Activated CD4-positive, alpha-beta memory T cell treated with anti-CD3 and anti-CD28 coated beads, Interleukin-2, amount 10 ng/mL, durations not matched to agents 7 days and 5 days (primary cell): ENCODE measurements at places on chromosomes 3 and 15.

DNA sequence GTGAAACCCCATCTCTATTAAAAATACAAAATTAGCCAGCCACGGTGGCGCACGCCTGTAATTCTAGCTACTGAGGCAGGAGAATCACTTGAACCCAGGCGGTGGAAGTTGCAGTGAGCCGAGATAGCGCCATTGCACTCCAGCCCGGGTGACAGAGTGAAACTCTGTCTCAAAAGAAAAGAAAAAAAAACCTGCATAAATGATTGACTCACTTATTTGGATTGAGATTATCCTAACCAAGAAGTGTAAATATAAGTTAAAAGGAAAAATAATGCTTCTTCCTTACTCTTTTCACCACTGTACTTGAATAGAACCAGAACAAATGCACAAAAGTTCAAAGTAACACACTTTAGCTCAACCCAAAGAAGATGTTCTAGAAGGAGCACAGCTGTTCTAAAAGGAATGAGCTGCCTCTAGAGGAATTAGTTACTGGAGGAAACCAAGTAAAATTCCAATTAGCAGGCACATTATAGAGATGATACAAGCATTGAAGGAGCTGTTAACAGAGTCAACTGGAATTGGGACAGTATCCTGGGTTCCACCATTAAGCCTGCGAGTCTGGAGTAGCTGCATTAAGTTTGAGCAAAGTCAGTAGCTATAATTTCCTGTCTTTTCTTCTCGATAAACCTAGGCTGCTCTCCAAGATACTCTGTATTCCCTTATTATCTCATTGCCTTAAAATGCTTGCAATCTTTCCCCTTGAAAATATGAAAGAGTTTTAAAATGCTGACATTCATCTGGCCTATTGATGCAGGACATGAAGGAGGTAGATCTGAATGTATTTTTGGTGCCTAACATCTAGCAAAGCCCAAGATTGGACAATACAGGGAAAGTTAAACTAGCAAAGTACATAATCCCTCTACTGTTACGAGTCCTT, 9.5 kb downstream of the MTHFS start:
- H3K36me3 ChIP-seq, result peaks cover 67% of the 10 kb centered on the region
- H3K27me3 ChIP-seq, result no peaks in the 10 kb centered on the region
- no peak overlapping the region for H3K4me3 ChIP-seq
- H3K4me1 ChIP-seq, result peaks cover 11% of the 10 kb centered on the region
- no peak for DNase-seq
- H3K27ac ChIP-seq, result no peak overlapping the region

DNA sequence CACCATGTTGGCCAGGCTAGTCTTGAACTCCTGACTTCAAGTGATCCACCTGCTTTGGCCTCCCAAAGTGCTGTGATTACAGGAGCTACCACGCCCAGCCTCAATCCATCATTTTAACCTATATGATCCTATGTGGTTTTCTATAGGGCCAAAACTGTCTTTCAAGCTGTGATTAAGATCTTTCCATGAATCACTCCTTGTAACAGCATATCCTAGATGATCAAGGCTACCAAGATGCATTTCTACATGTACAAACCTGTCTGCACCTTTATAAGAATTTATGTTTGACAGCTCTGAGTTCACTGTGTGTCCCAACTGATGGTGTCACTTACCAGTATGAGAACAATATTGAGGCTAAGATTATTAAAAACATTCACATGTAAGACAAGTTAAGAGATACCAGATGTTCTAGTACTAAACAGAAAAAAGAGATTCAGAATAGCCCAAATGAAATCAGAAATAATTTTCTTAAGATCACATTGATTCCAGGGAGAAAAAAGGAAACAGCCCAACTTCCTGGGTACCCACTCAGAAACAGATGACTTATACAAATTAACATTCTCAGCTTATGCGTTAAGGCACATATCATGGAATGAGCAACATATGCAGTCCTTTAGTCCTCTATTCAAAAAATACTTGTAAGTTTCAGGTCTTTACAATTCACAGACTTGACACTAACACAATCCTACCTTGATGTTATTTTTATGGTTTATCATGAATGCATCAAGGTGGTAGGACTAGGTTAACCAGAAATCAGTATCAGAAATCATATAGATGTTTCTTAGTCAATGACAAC, 24.8 kb upstream of the PPIB start:
- DNase-seq, result no peak
- peaks cover 25% of the 10 kb centered on the region for H3K4me1 ChIP-seq
- H3K36me3 ChIP-seq, result peaks cover 24% of the 10 kb centered on the region
- peak overlapping the region; percentile 72 for H3K4me3 ChIP-seq

DNA sequence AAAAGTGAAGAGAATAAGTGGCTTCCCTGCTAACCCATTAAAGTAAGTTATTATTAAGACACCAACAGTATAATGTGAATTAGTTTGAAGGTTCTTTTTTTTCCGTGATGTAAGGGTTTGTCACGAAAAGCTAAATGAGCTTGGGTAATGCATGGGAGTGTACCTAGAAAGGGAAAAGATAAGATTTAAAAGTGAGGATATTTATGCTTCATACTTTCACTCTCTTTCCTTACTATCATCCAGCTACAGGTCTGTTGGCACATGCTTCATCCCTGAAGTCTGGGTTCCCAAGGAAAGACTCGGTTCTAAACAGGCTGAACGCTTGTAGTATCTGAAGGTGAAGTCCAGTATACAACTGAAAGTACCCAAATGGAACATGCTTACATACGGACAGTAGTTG, 26.9 kb upstream of the RIOX2 start:
- no peak overlapping the region for H3K27ac ChIP-seq
- peaks cover 16% of the 10 kb centered on the region for H3K4me1 ChIP-seq
- DNase-seq, result no peak
- H3K27me3 ChIP-seq, result peaks cover 4% of the 10 kb centered on the region
- H3K4me3 ChIP-seq, result no peak overlapping the region

DNA sequence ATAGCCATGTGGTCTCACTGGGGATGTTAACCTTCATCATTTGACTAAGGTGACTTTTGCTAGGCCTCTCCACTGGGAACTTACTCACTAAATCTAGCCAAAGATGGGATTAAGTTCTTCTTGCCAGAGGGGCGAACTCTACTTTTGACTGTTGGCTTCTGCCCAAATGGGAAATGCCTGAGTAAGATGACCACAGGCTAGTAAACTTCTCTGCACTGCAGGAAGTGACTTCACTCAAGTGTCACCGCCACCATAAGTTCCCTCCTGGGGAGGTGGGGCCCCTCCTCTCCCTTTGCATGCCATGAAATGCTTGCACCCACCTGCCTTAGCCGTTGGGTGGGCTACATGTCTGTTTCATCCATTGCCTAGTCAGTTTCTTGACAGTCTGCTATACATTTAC, 388.3 kb downstream of the FEZF2 start:
- no peaks in the 10 kb centered on the region for H3K27me3 ChIP-seq
- no peaks in the 10 kb centered on the region for H3K36me3 ChIP-seq
- H3K27ac ChIP-seq, result no peak overlapping the region
- H3K4me3 ChIP-seq, result no peak overlapping the region

DNA sequence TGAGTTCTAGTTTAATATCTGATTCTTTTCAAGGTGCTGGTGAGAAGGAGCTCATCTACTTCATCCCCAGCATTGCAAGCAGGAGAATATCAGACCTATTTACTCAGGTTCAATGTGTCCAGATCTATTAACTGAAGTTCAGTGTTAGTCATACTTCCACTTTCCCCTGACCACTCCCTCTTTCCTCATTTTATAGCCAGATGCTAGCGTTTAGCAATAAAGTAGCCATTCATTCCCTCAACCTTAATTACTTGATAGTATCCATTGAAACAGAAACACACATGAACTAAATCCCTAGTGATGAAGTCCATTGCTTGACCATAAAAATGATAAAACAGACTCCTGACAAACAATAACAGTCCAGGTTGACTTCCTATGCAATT, 60.0 kb downstream of the RPL22L1 start:
- H3K4me1 ChIP-seq, result peaks cover 4% of the 10 kb centered on the region
- no peaks in the 10 kb centered on the region for H3K36me3 ChIP-seq
- no peak overlapping the region for H3K27ac ChIP-seq
- H3K27me3 ChIP-seq, result peaks cover 5% of the 10 kb centered on the region
- no peak for DNase-seq

DNA sequence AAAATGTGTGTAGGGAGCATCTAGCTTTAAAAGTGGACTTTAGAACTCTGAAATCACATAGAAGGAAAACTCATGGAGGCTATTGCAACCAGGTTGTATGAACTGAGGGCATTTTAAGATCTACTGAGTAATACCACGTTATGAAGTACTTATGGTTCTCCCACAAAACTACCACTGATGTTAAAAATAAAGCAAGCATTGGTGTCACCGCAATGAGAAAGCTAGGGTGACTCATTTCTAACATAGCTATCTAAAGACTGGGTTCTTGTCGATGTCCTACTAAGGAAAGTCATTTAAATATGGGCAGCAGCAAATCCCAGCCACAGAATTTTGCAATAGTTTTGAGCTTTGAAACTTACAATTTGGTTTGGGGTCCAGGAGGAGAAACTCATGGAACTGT, 584.8 kb downstream of the DIPK2A start:
- H3K27me3 ChIP-seq, result no peaks in the 10 kb centered on the region
- H3K36me3 ChIP-seq, result no peaks in the 10 kb centered on the region
- DNase-seq, result no peak
- H3K27ac ChIP-seq, result no peak overlapping the region
- no peak overlapping the region for H3K4me3 ChIP-seq
- H3K4me1 ChIP-seq, result no peaks in the 10 kb centered on the region

GRCh38 chr3:194312186-194312742, 38.9 kb downstream of the CPN2 start:
- no peak overlapping the region for H3K27ac ChIP-seq
- H3K27me3 ChIP-seq, result peaks cover 10% of the 10 kb centered on the region
- no peak for DNase-seq
- H3K36me3 ChIP-seq, result peaks cover 21% of the 10 kb centered on the region
- peaks cover 85% of the 10 kb centered on the region for H3K4me1 ChIP-seq

DNA sequence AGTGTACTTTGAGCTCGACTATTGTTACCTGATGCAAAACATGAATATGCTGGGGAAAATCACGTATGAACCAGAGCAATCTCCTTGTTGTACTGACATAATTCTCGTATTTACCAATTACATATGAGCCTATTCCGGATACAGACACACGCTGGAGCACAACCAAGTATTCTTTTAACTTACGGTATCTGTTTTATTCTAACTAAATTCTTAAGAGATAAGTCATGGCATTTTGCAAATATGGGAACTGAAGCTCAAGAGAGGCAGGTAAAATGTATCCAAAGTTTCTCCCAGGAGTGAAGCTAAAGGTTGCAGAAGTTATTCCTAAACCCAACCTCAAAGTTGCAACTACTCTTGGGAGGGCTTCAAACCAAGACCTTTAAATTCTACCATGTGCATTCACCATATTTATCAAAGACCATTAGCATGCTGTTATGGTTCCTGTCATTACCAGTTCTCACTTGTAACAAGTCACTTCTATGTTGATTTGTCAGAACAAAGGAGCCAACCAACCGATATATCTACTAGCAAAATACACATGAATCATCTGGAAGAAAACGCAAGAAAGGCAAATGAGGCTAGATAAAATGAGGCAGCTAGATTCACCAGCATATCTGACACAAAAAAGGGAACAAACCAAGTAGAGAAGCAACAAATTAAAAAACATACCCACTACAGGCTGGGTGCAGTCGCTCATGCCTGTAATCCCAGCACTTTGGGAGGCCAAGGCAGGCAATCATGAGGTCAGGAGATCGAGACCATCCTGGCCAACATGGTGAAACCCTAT, 17.8 kb downstream of the TBL1XR1 start:
- peaks cover 28% of the 10 kb centered on the region for H3K4me1 ChIP-seq
- H3K36me3 ChIP-seq, result peaks cover 26% of the 10 kb centered on the region
- H3K27me3 ChIP-seq, result no peaks in the 10 kb centered on the region
- H3K27ac ChIP-seq, result no peak overlapping the region
- H3K4me3 ChIP-seq, result no peak overlapping the region

GRCh38 chr3:185979721-185980121, 41.9 kb upstream of the TRA2B start:
- H3K4me1 ChIP-seq, result peaks cover 14% of the 10 kb centered on the region
- H3K4me3 ChIP-seq, result no peak overlapping the region
- peaks cover 17% of the 10 kb centered on the region for H3K27me3 ChIP-seq
- no peaks in the 10 kb centered on the region for H3K36me3 ChIP-seq
- no peak overlapping the region for H3K27ac ChIP-seq

DNA sequence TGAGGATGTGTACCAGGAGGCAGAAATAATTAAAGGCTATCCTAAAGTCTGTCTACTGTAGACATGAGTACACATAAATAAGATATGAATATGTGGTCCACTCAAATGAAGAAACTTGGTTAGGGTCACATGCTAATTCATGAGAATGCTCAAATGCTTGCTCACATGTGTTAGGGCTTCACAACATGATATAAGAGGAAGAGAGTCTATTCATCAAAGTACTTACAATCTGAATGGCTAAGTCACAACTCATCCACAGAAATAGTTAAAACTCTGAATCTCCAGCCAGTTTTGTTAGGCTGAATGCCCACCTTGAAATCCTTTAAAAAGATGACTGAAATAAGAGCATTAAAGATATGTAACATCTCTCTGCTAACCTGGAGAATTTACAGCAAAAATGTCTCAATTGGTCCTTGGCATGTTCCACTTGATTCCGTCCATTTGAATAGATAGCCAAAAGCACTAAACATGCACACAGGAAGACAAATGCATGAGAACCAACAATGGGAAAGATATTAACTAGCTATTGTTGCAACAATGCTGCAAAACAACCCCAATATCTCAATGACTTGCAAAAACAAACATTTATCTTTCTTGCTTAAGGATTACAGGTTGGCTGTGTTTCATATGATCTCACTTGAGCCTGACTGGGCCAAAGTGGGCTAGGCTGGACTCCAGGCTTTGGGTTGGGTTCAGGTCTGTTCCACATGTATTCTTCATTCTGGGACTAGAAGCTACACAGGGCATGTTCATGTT, 10.6 kb upstream of the TBC1D5 start:
- no peaks in the 10 kb centered on the region for H3K27me3 ChIP-seq
- DNase-seq, result no peak
- no peak overlapping the region for H3K27ac ChIP-seq
- H3K4me1 ChIP-seq, result peaks cover 23% of the 10 kb centered on the region
- no peaks in the 10 kb centered on the region for H3K36me3 ChIP-seq

DNA sequence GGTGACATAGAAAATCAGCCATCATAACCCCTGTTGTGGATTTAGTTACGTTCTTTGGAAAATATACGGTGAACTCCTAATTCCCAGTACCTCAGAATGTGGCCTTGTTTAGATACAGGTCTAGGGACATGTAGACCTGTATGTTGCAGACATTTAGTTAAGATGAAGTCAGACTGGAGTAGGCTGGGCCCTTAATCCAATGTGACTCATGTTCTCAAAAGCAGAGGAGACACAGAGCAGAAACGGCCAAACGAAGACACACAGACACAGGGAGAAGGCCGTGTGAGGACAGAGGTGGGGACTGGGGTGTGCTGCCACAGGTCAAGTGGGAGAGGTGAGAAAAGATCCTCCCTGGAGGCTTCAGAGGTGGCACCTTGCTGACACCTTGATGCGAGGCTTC, 119.0 kb upstream of the PROK2 start:
- no peak overlapping the region for H3K27ac ChIP-seq
- H3K27me3 ChIP-seq, result peaks cover 10% of the 10 kb centered on the region
- no peak for DNase-seq
- H3K36me3 ChIP-seq, result no peaks in the 10 kb centered on the region

GRCh38 chr3:117035745-117036144, 326.2 kb downstream of the TUSC7 start:
- no peaks in the 10 kb centered on the region for H3K36me3 ChIP-seq
- no peak for DNase-seq
- no peaks in the 10 kb centered on the region for H3K4me1 ChIP-seq
- no peak overlapping the region for H3K4me3 ChIP-seq
- no peaks in the 10 kb centered on the region for H3K27me3 ChIP-seq
